ENCODE measurements at places on chromosomes 2 and 18.
A peak's percentile ranks its signal among the peaks of the same experiment; 100 is the strongest.

GRCh38 chr18:55252053-55252675, 292.9 kb upstream of the CCDC68 start:
- DNase-seq: no peak

DNA sequence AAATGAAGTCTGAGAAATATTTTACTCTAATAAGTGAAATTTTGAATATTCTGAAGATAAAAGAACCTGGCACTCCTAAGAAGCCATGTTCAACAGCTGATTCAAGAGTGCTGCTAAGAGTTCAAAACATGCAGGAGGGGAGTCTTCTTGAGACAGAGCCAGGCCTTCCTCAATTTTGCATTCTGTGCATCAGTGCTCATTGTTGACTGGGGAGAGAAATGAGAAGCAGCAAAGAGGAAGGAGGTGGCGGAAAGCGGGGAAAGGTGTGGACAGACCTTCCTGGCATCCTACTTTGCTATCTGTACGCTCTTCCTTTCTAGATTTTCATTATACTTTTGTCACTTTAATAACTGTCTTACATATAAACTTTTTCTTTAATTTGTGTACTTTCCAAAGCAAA, 29.7 kb upstream of the TXNDC2 start:
- no peak for DNase-seq

DNA sequence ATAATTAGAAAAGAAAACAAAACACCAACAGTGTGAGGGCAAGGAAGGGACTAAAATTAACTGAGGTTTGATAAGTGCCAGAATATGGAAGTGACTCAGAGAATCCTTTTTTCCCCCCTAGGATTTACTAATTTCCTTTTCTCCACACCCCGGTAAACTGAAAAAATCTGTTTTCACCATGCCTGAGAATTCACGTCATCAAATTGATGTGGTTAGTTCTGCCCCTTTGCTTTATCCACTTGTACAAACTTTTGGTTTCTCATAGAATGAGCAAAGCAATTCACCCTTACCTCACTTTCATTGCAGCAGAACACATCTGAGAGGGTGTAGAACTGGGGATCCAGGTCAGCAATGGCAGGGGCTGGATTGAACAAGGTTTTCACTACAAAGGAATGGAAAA, 57.8 kb downstream of the RBKS start:
- no peak for DNase-seq

DNA sequence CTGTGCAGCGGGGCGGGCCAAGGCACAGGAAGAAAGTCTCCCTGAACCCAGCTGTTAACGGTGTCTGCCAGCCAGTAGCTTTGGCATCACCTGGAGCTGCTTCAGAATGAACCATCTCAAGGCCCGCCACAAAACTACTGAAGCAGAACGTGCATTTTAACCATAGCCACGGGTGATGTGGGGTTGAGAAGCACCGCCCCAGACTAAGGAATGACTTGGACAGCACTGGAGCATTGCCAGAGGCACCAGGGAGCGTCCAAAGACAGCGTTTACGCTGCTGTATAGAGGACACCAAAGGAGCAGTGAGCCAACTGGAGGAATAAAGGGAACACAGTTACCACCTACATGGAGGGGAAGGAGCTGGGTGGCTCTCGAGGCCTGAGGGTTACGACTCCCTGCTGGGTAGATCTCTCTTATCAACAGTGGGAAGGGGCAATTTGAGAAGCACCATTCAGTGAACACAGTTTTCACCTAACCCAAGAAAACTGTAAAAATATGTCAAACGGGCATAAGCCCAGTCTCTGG, 28.4 kb upstream of the LONRF2 start:
- no peak for DNase-seq

- no peak for DNase-seq
These were observed 106.8 kb downstream of the BCL11A start for GRCh38 chr2:60446413-60447267.

GRCh38 chr2:33034784-33035183, 88.0 kb downstream of the LTBP1 start:
- DNase-seq: no peak

DNA sequence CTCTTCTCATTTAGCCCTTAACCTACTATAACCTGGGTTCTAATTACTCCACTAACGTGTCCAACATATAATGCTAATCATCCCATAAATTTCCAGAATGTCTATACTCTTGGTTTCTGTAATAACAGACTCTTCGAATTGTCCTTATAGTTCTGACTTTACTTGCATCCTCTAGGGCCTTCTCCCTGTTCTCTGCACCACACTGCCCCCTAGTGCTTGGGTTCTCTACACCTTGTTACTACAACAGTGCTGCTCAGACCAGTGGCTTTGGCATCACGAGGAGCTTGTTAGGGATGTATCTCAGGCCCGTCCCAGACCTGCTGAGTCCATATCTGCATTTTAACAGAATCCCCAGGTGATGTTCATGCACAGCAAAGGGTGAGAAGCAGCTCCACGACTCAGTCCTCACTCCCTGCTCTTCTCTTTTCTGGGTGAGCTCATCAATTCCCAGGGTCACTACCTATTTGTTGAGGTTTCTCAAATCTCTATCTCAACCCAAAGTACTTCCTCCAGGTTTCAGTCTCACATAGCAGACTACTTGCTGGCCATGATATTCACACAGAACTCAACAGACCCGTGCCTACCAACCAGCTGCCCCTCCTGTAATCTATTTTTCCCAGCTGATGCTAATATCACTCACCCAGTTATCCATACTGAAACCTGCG, 14.5 kb upstream of the DDX1 start:
- peak; percentile 92 for DNase-seq

All from stimulated activated CD4-positive, alpha-beta T cell treated with anti-CD3 and anti-CD28 coated beads, Interleukin-2, amount 100 ng/mL, for 24 hours (primary cell).